Activated CD8-positive, alpha-beta memory T cell treated with anti-CD3 and anti-CD28 coated beads, Interleukin-2, amount 10 ng/mL, durations not matched to agents 7 days and 5 days (primary cell): ENCODE measurements at places on chromosomes 3 and 15. TPM values are rescaled to one million over a fixed set of nuclear protein-coding genes. Genes with fewer than 3 reads are reported as not detected.

The SNRPN gene
- total RNA-seq: 44.0 TPM

The HCLS1 gene
- total RNA-seq: 312 TPM

The MYEF2 gene
- 25.8 TPM for total RNA-seq

The ITIH3 gene
- not detected for total RNA-seq

The CCDC9B gene
- total RNA-seq: 1.5 TPM

The AHSG gene
- total RNA-seq: not detected

The TLNRD1 gene
- 32.3 TPM for total RNA-seq

The LYSMD4 gene
- total RNA-seq: 8.5 TPM

GRCh38 chr3:139230391-139230790, 113.4 kb upstream of the MRPS22 start:
- DNase-seq: no peak

- no peak for DNase-seq
Observed at GRCh38 chr3:167940241-167940640, 155.5 kb downstream of the GOLIM4 start.

GRCh38 chr3:9884555-9885165, 4.6 kb upstream of the CIDEC start:
- no peak for DNase-seq

GRCh38 chr3:73827725-73828211, 203.0 kb upstream of the PDZRN3 start:
- no peak for DNase-seq

GRCh38 chr3:1792466-1792865, 306.2 kb upstream of the CNTN4 start:
- no peak for DNase-seq

- no peak for DNase-seq
Observed at GRCh38 chr15:98775498-98776230, 127.3 kb downstream of the IGF1R start.

DNA sequence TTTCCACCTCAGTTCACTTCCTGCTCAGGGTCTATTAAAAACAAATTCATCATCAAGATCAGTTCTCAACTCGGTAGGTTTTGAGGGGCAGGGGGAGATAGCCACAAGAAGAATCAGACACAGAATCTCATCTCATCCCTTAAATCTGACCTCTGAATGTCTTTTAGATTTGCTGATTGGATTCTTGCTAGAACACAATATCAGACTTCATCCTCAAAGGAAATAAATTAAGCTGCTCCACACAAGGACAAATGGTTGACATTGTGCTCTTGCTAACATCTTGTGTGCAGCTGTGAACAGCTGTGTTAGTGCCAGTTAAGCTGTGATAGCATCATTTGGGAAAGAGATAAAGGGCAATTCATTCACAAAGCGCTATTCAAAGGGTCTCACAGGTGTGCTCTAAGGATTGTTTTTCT, 184.0 kb upstream of the ADAMTS9 start:
- DNase-seq: no peak

DNA sequence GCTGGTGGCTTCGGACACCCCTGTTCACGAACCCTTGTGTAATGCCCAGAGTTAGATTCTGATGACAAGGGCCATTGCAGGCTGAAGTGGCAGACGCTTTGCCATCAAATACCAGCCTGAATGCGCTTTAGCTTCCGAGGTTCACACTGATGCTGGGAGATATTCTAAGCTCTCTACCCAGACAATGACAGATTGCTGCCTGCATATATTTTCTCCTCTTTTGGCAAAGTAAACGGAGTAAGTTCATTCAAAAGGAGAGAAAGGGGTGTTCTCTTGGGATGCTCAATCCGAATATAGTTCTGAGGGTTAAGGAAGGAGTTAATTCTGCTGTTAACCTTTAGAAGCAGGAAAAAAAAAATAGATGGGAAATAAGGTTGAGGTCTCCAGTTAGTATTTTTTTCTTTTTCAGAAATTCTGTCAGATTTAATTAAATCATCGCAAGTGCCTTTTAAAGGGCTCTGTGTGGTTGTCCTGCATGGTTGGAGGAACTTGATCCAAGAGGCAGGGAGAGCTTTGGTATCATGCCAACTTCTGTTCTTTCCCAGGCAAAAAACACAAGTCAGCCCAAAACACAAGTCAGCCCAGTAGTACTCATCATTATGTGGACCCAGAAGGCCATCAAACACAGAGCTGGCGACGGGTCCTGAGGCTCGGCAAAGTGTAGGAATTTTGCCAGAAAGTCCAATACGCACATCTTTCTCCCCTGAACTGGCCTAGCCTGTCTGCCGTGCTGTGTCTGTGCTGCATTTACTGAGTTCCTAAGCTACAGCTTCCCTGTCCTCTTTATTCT, 70.9 kb upstream of the ST8SIA2 start:
- no peak for DNase-seq

DNA sequence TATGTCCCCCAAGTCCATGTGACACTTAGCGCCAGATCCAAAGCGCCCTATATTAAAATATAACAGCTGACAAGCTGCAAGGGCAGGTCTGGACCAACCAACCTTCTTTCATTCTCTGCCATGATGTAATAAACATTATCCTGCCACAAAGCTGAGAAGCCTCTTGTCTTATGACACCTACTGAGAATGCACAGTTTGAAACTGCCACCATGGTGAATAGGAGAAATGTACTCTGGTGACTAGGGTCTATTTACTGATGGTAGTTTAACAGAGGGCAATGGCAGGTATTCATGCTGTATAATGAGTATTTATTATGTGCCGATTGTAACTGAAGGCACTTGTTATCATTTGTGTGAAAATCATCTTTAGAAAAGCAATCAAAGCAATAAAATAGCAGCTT, 634.0 kb downstream of the OTOL1 start:
- no peak for DNase-seq

DNA sequence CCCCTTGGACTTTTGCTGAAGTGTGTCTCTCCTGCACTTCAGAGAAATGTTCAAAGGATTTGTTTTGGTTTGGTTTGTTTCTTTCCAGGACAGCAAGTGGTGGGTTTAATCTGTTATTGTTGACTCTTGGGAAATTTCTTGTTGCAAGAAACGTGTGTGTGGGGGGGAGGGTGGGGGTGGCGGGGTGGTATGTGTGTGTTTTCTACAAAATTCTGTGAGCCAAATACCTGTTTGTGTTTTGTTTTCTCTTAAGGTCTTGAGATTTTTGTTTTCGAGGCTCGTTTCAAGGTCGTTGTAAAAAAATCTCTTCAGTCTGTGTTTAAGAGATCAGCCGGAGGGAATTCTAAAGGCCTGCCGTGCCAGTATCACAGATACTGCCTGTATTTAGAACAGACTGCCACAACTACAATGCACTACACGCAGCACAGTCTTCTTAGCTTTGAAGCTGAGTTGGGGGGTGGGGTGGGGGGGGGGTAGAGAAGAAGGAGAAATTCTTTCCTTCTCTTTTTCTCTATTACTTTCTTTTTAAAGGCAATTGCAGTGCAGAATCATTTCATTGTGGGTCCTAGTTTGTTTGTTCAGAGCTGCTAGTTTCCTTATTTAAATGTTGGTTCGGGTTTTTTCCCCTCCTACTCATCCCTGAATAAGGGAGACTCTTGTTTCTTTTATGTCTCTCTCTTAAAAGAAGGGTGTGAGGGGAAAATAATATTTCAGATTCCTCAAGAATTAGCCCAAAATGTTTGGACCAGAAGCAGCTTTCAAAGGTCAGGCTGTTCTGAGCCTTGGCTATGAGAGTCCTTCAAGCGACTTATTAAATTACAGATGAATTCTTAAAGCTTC, 1.4 kb upstream of the BCL6 start:
- DNase-seq: peak; percentile 48

GRCh38 chr3:11482021-11482420, 161.7 kb downstream of the VGLL4 start:
- DNase-seq: no peak

DNA sequence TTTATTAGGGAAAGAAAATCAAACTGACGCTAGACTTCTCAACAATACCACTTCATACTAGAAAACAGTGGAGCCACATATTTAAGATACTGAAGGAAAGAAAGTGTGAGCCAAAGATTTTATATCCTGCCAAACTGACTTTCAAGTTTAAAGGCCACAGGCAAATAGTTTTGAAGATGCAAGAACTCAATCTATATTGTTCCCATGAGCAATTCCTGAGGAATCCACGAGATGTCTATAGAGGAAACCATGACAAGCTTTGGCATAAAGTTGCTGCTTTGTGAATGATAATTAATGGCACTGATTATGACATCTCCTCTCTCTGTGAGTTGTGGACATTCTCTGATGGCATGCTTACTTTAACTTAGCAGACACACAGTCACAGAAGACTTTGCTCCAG, 276.1 kb upstream of the GOLGA6L4 start:
- DNase-seq: no peak

GRCh38 chr15:45763170-45763869, 128.5 kb downstream of the SQOR start:
- no peak for DNase-seq

DNA sequence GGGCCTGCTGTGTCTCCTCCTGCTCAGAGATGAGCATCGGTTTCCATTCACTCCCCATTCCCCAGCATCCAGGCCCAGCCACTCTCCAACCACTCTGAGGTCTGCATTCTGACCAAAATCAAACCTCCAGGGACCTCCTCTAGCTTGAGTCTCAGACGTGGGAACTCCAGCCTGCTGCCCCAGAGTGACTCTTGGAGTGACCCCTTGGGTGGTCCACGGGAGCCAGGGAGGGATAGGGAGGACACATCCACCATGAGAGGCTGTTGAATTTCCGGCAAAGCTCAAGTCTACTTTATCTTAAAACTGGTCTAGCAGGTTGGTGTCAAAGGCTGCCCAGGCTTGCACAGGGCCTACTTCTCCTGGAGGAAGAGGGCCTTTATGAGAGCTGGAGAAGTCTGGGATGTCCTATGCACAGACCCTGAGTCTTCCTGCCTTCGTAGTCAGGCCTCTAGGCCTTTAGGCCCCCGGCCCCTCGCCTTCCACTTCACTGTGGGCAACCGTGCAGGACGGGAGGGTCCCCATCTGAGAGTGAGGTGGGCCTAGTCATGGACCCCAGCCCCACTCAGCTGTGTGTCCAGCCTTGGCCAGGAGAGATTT, 8.9 kb downstream of the CISH start:
- DNase-seq: peak; percentile 61

DNA sequence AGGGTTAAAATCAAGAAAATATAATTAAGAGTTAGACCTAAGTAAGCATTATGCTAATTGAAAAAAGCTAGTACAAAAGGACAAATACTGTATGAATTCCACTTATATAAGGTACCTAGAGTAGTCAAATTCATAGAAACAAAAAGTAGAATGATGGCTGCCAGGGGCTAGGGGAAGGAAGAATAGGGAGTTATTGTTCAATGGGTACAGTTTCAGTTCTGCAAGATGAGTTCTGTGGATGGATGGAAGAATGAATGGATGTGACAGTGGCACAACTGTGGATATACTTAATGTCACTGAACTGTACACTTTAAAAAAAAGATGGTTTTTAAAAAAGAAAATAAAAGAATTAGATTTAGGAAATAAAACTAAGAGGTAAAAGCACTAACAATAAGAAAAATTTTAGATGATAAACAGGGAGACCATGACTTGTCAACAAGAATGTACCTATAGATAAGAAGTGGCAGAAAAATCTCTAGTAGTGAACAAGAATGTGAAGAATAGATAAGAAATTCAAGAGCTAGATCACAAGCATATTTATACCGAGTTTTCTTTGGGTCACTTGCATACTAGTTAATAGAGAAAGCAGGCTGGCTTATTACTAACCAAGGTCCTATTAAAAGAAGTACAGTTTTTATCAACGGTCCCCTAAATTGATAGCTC, 5.5 kb downstream of the IFT80 start:
- DNase-seq: no peak

DNA sequence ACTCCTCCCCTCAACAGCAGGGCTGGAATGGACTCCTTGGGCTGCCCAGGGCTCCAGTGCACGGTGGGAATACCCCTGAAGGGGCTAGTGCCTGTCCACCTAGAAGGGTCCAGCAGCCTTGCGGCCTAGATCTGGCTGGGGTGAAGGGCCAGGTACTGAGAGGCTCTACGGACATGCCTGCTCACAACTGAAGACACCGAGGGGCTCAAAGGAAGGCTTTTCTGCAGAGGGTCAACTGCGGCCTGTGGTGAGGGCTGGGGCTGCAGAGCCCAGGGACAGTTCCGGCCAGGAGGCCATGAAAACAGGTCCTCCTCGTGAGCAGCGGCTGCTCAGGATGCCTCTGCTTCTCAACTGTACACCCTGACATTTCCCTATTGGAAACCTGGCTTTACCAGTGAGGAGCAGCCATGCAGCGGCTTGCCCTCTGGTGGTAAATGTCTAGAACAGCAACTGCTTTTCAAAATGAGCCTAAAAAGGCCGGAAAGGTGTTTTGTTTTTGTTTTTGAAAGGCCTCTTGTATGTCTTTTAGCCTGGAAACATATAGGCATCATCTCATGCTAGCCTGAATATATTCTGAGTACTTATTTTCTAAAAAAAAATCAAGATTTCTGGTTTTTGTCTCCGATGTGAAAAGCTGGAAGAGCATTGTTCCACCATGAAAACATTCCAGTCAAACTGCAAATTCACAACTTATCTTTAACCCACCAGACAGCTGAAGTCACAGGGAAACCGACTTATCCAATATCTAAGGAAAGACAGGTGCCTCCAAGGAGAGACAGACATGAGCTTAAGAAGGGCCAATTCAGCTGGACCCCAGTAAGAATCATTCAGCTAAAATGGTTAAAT, 163.4 kb downstream of the KLF13 start:
- peak; percentile 57 for DNase-seq

DNA sequence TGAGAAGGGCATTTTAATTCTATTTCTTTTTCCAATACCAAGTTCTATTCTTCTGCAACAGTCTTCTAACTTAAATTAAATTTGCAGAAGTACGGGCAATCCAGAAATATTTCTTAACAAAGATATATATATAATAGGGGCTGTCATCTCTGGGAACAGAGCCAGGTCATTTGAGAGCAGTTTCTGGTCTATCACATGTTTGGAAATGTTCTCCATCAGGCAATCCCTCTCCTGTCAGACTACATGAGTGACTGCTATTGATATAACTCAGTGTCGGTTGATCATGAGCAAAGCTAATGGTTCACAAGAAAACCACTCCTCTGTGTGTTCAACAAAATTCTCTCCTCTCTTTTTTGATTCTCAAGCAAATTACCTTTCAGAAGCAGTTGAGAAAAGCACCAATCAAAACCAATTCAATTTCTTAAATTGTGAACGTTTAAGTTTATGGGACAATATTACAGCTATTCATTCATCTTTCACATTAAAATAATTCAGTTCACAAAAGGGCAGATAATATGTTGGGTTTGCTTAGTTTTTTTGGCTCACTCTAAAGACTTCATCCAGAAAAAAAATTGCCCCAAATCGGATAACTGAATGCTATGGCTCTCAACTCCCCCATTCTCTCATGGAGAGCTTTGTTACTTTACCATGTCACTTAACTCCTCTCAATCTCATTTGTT, 152.9 kb upstream of the TGFBR2 start:
- DNase-seq: no peak
